HT-29 (cell line): ENCODE measurements at places on chromosomes 2 and 18. TPM values are rescaled to one million over a fixed set of nuclear protein-coding genes. Genes with fewer than 3 reads are reported as not detected.

DNA sequence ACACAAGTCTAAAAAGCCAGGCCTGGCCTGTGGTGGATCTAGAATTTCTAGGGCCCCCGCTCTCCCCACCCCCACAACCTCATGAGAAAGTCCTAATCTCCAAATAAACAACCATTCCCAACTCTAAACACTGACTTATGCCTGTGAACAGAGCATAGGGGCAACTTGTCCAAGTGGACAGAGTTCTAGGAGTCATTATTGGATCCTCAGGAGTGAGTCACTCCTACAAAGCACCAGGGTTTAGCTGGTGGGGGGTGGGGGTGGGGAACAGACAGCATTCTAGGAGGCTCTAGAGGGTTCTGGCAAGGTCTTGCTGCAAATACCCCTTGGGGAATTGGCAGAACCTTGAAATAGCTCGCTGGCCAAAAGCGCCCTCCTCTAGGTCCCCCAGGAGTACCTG lies 83.3 kb downstream of the ZCCHC2 start:
- DNase-seq = no peak

CHST10 gene
- not detected in 2 replicates for total RNA-seq

DNA sequence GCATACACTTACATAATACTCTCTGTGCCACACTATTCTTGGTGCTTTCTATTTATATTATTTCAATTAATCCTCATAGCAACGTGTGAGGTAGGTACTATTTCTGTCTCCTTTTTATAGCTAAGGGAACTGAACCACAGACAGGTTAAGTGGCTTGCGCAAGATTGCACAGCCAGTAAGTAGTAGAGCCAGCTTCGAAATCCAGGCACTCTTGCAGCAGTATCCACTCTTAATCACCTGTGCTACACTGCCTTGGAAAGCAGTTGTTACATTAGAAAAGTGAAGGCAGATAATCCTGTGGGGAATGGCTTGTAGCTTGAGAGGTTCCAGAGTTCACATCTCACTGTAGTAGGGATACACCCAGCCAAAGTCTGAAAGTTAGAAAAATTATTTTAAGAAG lies 198.3 kb downstream of the LDLRAD4 start:
- DNase-seq = no peak

GRCh38 chr2:136111711-136112110 lies 6.2 kb downstream of the CXCR4 start:
- DNase-seq = no peak

DNA sequence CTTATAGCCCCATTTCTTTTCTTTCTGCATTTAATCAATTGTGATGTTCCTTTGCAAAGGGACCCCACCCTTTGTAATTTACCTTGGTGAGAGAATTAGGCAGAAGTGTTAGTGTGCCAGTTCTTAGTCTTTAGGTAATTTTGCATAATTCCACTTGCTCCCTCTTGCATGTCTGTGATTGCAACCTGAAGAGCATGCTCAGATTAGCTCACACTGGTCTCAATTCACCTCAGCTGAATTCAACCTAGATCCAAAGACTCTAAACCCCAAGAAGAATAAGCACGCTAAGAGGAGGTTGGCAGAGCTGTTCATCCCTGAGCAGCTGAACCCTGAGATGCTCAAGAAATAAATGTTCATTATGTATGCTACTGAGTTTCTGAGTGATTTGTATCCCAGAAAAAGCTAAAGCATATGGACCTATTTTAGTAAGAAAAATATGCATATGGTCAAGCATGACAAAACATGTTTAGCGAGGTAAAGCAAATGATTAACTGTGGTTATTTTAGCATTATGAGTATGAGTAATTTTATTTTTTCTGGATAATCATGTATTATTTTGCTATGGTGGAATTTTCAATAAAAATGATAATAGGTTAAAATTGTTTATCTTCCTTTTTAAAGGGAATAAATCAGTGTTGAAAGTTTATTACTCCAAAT lies 299.2 kb upstream of the ZSWIM2 start:
- no peak for DNase-seq

- DNase-seq = no peak
These were observed 1191.6 kb upstream of the CRIM1 start for GRCh38 chr2:35163948-35164347.

PLCL1 gene
- 0.08 and 0.13 TPM in 2 replicates for total RNA-seq

- no peak for DNase-seq
These were observed 12.9 kb downstream of the CD226 start for GRCh38 chr18:69934601-69935265.

KLHL30 gene
- 1.1 and 1.7 TPM in 2 replicates for total RNA-seq

DNA sequence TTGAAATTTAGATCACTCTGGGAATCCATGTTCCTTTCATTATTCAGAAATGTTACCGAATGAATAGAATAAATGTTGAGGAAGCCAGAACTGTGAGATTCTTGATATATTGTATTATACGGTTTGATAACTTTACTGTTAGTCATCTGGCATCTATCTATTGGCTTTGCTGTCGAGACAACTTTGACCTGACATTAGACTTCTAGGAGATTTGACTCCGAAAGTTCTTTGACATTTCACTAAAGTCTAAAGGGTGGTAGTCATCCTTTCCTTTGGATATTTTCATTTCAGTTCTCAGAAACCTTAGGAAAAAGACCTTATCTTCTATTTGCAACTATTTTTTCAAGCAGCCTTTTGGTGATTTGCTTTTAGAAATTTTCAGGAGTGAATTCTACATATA lies 1.9 kb downstream of the BMPR2 start:
- DNase-seq = peak; percentile 38

GRCh38 chr2:108884619-108885018 lies 98.0 kb downstream of the CCDC138 start:
- DNase-seq = no peak

KRTCAP3 gene
- 29.3 and 30.4 TPM in 2 replicates for total RNA-seq

DNA sequence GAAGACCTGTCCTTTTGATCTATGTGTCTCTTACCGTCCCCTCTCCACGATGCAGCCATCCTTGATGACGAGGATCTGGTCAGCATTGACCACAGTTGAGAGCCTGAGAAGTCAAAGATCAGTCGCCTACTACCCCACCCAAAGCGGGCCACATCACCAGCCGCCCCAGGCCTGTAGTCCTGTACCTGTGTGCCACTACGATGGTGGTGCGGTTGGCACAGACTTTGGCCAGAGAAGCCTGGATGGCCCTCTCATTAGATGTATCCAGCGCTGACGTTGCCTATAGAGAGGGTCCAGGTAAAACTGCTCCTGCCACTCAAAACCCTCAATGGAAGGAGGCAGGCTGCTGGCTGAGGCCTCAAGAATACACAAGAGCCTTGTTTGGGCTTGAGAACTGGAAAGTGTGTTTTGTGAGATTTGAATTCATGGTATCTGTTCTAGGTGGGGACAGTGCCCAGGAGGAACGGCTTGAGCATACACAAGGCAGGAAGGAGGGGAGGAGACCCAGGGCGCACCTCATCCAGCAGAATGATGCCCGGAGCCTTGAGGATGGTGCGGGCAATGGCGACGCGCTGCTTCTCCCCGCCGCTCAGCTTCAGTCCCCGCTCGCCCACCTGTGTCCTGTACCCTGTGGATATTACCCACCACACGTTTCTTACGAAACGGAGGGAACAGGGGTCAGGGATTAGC lies 3.8 kb downstream of the ZFAND2B start:
- no peak for DNase-seq

KIF5C gene
- not detected in 2 replicates for total RNA-seq

DNA sequence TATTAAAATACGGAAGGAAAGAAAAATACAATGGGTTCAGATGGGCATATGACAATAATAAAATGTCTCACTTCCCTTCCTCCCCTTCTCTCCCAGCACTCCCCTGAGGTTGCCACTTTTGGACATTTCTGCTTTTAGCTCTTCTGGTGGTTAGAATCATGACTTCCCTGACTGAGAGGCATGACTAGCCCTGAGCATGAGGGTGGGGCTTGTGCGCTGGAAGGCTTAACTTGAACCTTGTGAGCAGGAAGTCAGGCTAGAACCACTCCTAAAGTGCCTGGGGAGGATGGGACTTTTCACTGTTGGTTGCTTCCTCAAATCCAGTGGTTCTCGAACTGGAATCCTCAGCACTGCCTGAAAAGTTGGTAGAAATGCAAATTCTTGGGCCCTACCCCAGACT lies 19.7 kb upstream of the ARHGAP25 start:
- no peak for DNase-seq

CDKL4 gene
- not detected in 2 replicates for total RNA-seq

DNA sequence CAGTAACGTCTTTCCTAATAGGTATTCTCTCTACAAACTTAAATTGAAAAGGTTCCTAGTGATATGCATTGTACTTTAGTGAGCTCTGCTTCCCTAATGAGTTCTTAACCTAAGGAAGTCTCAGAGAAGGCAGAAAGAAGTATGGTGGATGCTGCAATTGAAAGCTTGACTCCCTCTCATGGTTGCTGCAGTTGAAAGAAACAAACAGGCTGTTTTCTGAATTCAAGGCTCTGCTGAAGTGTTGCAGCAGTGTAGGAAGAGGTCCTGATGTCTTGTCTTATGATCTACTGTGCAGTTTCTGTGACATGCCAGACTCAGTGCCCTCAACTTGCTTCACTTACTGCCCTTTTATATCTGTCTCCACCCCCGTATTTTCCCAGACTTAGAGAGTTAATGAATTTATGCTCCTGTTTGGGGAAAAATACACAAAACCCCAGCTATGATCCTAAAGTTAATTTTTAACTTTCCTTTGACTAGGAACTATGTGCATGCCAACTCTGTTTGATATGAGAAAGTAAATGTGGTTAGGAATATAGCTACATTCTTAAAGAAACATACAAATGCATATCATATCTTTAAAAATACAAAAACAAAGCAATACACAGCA lies 655.3 kb upstream of the FAM98A start:
- DNase-seq = no peak

DNA sequence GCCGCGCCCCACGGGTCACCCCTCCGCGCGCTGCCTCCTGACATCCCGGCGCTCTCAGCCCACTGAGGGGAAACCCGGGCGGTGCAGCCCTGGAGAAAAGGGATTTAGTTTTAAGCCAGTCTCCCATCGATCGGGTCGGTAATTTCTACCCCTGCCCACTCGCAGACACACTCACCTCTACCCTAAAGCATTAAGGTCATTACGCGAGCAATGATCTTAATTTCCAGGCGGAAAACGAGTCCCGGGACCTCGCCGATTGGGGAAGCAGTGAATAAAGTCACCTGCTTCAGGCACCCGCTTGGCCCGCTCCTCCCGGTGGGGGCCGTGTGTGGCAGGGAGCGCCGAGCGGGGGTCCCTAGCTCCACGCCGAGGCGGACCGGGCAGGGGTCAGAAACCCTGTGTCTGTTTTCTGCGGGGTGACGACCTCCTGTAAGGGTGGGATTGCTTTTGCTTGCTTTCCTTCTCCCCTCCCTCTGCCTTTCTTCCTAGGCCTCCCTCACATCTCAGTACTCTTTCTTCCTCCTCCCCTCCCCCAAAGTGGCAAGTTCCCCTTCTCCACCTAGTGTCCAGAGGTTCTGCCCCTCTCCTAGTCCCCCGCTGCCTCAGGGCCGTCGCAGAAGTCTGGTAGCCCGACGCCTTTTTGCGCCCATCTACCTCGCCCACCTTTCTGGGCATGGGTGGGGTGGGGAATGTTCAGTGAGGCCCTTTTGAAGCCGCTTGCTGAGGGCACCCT lies 142.6 kb downstream of the MEIS1 start:
- no peak for DNase-seq

DNA sequence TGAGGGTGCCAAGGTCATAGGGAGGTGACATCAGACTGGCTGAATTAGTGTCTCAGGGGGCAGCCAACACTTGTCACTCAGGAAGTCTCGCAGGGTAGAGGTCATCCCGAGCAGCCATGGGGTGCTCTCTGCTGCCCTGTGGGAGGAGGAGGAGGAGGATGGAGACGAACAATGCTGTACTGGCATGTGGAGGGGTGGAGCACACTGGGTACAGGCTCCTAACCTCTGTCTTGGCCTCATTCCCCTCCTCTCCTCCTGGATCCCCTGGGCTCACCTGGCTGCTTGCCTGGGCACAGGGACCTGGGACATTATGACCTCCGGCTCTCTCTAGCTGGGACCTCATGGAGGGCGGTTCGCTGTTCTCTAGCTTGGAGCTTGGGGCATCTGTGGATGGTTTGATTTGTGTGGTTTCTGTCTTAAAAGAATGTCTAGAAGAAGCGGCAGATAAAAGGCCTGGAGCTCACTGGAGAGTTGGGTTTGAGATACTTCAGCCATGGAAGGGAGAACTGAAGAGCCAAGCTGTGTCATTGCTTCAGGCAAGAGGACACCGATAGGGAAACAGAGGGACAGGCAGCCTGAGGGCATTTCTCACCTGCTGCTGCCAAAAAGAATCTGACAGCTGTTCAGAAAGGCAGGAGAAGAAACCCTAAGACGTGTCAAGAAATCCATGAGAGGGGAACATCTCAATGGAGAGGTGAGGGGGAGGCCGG lies 133.1 kb downstream of the SEPTIN10 start:
- DNase-seq = no peak

DNA sequence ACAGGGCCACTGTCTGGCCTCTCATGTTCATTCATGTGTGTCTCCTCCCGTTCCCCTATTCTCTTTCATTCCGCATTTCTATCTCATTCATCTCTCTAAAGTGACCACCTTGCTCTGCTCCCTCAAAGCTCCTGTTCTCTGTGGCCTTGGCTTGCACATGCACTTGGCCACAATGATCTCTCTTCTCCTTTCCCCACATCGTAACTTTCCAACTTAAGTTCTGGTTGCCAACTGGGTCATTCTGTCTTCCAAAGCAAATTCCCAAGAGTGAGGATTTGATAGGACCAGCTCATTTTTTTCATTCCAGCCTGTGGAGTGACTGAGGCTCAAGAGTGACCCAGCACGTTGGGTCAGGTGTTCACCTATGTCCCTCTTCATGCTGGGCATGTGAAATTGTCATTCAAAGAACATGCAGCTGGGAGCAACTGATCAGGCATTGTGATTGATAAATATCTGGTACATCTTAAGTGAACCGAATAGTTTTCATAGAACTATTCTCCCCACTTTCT lies 14.3 kb upstream of the ITGA6 start:
- DNase-seq = no peak
